ENCODE measurements at places on chromosomes 5 and 9.

DNA sequence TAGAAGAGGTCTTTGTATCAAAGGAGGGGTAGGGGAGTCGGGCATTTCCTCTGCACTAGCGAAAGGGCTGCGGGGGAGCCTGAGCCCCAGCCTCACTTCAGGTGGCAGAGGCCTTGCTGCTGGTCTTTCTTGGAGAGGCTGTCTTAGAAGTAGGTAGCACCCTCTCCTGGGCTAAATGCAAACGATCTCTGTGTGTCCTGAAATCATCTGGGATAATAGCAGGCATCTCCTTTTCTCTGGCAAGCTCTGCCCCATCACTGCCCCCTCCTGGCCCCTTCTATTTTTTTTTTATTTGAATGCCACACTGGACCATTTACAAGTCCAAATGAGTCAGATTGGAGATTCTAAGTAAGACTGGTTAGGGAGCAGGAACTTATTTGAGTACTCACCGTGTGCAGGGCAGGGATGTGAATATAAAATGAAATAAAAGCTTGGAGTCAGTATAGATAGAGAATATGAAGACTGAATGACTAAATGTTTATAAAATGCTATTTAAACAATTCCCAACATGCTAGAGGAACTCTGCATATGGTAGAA lies 137.1 kb downstream of the FGF1 start:
- peak; percentile 5 for DNase-seq

- no peak for DNase-seq
Observed at GRCh38 chr9:79684059-79684458, 112.3 kb downstream of the TLE4 start.

GRCh38 chr9:38053697-38054461 lies 15.1 kb downstream of the SHB start:
- no peak for DNase-seq

DNA sequence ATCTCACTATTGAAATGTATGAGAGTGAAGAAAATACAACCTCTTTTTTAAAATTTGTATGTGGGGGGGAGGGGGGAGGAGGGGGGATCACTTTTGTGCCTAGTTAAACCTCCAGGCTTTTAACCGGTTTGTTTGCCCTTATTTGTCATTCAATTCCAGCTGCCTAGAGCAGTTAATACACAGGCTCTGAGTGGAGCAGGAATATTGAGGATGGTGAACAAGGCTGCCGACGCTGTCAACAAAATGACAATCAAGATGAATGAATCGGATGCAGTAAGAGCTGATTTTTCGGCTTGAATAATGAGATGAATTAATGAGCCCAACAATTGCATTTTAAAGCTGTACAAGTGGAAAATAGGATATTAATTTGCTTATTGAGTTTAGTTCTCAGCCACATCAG lies 28.7 kb upstream of the SNX24 start:
- DNase-seq, result no peak

DNA sequence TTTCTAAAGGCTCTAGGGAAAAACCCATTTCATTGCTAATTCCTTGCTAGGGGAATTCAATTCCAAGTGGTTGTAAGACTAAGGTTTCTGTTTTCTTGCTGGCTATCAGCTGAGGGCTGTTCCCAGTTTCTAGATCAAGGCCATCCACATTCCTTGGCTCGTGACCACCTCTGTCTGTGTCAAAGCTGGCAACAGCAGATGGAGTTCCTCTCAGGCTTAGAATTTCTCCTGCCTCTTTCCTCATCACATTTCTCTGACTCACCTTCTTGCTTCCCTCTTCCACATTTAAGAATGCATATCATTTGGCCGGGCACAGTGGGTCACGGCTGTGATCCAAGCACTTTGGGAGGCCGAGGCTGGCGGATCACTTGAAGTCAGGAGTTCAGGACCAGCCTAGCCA lies 19.0 kb downstream of the DAB2IP start:
- DNase-seq, result no peak

- DNase-seq, result no peak
Observed at GRCh38 chr5:1429496-1429895, 15.7 kb downstream of the SLC6A3 start.

Data from stimulated activated CD4-positive, alpha-beta T cell treated with anti-CD3 and anti-CD28 coated beads, Interleukin-12 subunit alpha, Interleukin-12 subunit beta, amount 100 ng/mL, for 48 hours (primary cell).